ENCODE measurements at places on chromosomes 5 and 9.

DNA sequence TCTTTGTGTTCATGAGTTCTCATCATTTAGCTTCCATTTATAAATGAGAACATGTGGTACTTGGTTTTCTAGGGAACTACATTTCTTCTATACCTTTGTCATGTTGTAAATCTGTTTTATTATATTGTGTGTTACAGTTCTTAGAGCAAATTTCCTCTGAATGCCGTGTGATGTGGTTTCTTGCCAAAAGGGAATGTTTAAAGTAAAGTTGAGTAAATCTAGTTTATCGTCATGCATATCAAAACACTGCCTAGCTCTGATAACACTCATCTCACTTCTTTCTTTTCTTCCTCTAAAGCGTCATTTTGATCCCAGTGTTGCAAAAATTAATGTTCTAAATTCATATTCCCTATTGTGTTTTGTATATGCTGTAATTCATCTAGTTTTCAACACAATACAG, 295.4 kb upstream of the HAPLN1 start:
- DNase-seq, result no peak

GRCh38 chr9:137593176-137593575, 2.9 kb upstream of the ZMYND19 start:
- no peak for DNase-seq

DNA sequence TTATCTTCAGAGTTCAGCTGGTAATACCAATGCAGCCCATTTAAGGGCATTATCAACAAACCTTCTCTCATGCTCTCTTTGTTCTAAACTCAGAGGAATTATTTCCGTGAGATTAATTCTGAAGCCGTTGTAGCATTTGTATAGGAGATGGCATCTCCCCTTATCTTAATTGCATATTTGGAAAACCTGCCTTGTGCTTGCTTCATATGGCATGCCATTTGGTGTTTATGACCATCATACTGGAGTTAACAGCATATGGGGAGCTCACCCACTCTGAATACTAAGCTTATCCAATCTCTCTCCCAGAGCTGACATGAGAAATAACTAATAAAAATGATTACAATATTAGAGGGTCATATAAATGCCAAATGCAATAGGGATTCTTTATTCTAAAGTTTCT, 243.2 kb downstream of the BRINP1 start:
- DNase-seq, result no peak

- DNase-seq, result peak; percentile 51
Measured at GRCh38 chr5:41748631-41749030, 121.6 kb downstream of the OXCT1 start.

DNA sequence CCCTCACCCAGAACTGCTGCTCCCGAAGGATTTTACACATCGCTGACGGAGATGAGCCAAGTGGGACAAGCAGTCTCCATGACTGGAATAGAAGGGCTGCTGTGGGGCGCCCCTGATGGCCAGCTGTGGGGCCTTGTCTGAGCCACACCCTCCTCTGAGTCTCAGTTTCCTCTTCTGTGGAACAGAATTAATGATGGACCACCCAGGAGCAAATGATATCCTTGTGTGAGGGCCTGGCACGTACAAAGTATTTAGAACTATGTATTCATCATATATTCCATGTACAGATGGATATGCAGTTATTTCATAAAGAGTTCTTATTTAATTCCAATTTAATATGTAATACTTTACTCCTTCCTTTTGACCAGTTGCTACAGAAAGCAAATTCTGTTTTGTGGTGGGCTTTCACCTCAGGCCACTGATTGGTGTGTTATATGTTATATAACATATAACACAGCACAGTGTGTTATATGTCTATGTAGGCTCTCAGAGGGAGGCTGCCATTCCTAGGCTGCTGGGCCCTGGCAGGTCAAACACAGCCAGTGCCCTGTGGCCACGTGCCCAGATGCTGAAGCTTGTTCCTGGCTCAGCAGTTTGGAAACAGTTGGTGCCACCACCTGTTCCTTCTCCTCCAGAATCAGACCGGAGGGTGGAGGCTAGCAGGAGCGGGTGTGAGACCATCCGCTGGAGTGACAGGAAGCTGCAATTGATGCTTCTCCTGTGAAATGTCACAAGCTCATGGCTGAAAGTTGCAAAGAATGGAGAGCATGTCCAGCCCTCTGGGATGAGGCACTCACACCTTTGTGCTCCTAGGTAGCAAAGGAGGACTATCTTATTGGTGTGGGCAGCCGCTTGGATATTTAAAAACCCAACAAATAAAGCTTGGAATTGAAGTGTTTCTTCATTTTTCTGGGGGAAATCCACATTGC, 4.4 kb upstream of the FGD3 start:
- DNase-seq, result no peak

- DNase-seq, result no peak
Measured at GRCh38 chr9:10651012-10651411, 38.2 kb upstream of the PTPRD start.

DNA sequence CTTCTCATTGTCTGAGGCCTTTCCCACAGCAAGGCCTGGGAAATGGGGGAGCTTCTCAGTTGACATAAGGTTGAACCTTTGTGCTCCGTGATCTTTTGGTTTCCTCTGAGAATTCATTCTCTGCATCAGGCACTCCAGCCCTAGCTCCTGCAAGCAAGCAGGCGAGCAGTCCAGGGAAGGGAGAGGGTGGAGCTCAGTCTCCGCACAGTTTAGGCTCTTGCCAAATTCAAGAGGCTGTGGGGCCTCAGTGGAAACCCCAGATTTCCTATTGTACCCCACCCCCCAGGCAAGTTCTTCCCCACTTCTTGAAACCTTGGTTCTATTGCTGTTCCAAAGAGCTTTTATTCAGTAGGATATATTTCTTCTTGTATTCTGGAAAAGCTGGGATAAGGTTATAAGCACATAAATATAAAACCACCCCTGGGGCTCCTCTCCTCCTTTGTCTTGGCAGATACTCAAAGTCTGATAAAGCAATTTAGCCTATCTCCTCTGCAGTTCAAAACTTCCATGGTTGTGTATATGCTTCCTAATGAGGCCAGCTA, 147.2 kb downstream of the PDZD2 start:
- DNase-seq, result no peak

GRCh38 chr5:56979968-56980367, 28.0 kb upstream of the MIER3 start:
- no peak for DNase-seq
